ENCODE measurements at places on chromosomes 1 and 21. TPM values are rescaled to one million over a fixed set of nuclear protein-coding genes. Genes with fewer than 3 reads are reported as not detected.

GRCh38 chr1:37922767-37923550 is 23.9 kb downstream of the INPP5B start:
- H3K4me3 ChIP-seq = no peak overlapping the region
- no peak for DNase-seq
- H3K4me1 ChIP-seq = no peaks in the 10 kb centered on the region
- H3K36me3 ChIP-seq = no peaks in the 10 kb centered on the region

- no peak for DNase-seq
- H3K27ac ChIP-seq = no peak overlapping the region
- H3K36me3 ChIP-seq = no peaks in the 10 kb centered on the region
Observed at GRCh38 chr1:56072310-56072709, 507.1 kb downstream of the PLPP3 start.

DNA sequence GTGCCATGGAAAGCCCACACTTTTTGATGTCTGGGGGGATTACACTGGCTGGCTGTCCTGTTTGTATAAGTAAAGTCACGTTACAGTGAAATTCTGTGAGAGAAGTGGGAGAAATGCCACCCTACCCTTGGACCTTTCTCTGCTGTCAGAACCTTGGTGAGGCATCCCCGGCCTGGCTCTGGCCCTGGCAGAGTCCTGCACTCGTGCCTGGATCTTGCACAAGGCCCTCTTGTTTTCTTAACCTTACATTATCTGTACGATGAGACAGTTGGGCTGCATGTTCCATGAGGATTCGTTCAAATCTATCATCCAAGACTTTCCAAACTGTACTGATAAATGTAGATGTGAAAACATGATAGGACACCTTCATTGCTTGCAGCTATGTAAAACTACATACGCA is 11.4 kb downstream of the SNAP47 start:
- H3K27me3 ChIP-seq = no peaks in the 10 kb centered on the region
- no peak overlapping the region for H3K4me3 ChIP-seq
- no peak for DNase-seq
- H3K36me3 ChIP-seq = no peaks in the 10 kb centered on the region

- no peak overlapping the region for H3K4me3 ChIP-seq
- H3K36me3 ChIP-seq = no peaks in the 10 kb centered on the region
- no peak for DNase-seq
- no peak overlapping the region for H3K27ac ChIP-seq
- no peaks in the 10 kb centered on the region for H3K4me1 ChIP-seq
Observed at GRCh38 chr1:95731466-95731865, 497.5 kb downstream of the RWDD3 start.

GRCh38 chr1:225750420-225750819 is 27.2 kb upstream of the SRP9 start:
- no peaks in the 10 kb centered on the region for H3K27me3 ChIP-seq
- H3K36me3 ChIP-seq = no peaks in the 10 kb centered on the region
- no peak overlapping the region for H3K27ac ChIP-seq
- H3K4me3 ChIP-seq = no peak overlapping the region
- no peak for DNase-seq

GRCh38 chr21:34792504-34793089 is 123.8 kb downstream of the CLIC6 start:
- H3K27ac ChIP-seq = no peak overlapping the region
- no peaks in the 10 kb centered on the region for H3K27me3 ChIP-seq
- DNase-seq = no peak
- no peak overlapping the region for H3K4me3 ChIP-seq
- H3K4me1 ChIP-seq = no peaks in the 10 kb centered on the region
- no peaks in the 10 kb centered on the region for H3K36me3 ChIP-seq

- H3K27ac ChIP-seq = peak overlapping the region; percentile 23
- H3K4me3 ChIP-seq = no peak overlapping the region
- H3K36me3 ChIP-seq = no peaks in the 10 kb centered on the region
- no peak for DNase-seq
- no peaks in the 10 kb centered on the region for H3K4me1 ChIP-seq
Observed at GRCh38 chr1:150532860-150533259, 16.3 kb upstream of the ADAMTSL4 start.

GRCh38 chr1:183457449-183457848 is 14.8 kb upstream of the SMG7 start:
- H3K27ac ChIP-seq = no peak overlapping the region
- no peak for DNase-seq
- H3K4me3 ChIP-seq = no peak overlapping the region
- no peaks in the 10 kb centered on the region for H3K4me1 ChIP-seq
- H3K36me3 ChIP-seq = no peaks in the 10 kb centered on the region

DNA sequence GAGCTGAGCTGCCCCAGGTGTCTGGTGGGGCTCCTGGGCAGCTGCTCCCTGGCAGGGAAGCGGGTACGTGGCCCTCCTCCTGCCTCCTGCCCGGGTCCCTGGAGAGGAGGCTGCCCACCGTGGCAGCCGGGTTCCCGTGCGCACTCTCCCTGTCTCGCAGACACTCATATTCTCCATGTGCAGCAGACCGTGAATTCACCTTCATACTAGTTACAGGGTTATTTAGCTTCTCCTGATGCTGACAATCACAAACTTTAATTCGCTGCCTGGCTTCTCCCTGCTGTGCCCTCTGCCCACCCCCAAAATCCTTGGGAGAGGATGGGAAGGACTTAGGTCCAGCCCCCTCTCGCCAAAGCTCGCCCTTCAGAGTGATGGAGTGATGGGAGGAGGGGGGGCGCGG is 95.3 kb downstream of the CASZ1 start:
- H3K36me3 ChIP-seq = no peaks in the 10 kb centered on the region
- no peak overlapping the region for H3K4me3 ChIP-seq
- no peaks in the 10 kb centered on the region for H3K27me3 ChIP-seq
- peaks cover 25% of the 10 kb centered on the region for H3K4me1 ChIP-seq
- peak overlapping the region; percentile 91 for H3K27ac ChIP-seq

DNA sequence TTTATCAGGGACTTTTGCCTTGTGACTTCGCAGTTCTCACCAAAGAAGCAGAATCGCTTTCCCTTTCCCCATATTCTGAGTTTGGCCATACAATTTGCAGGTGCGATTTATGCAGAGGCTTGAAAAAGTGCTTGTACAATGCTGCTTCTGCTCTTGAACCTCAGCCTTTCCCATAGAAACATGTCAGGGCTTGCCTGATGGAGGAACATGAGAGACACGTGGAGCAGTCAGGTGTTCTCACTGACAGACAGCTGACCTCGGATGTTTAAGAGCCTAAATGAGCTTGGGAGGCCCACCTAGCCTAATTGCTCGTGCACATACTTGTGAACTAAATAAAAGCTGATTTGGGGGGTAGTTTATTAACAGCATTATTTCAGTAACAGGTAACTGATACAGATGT is 290.0 kb downstream of the S1PR1 start:
- no peak overlapping the region for H3K4me3 ChIP-seq
- H3K36me3 ChIP-seq = no peaks in the 10 kb centered on the region
- no peaks in the 10 kb centered on the region for H3K27me3 ChIP-seq
- DNase-seq = no peak
- no peaks in the 10 kb centered on the region for H3K4me1 ChIP-seq

GRCh38 chr1:64155278-64155677 is 48.1 kb upstream of the UBE2U start:
- no peak overlapping the region for H3K4me3 ChIP-seq
- no peak for DNase-seq
- no peak overlapping the region for H3K27ac ChIP-seq
- H3K27me3 ChIP-seq = no peaks in the 10 kb centered on the region

GRCh38 chr1:2854611-2855010 is 53.1 kb upstream of the TTC34 start:
- DNase-seq = no peak
- peaks cover 13% of the 10 kb centered on the region for H3K27me3 ChIP-seq
- H3K4me1 ChIP-seq = no peaks in the 10 kb centered on the region
- H3K36me3 ChIP-seq = no peaks in the 10 kb centered on the region
- no peak overlapping the region for H3K27ac ChIP-seq

- peaks cover 12% of the 10 kb centered on the region for H3K36me3 ChIP-seq
- peaks cover 28% of the 10 kb centered on the region for H3K4me1 ChIP-seq
- H3K27ac ChIP-seq = peak overlapping the region; percentile 94
- DNase-seq = no peak
- H3K4me3 ChIP-seq = no peak overlapping the region
Observed at GRCh38 chr1:8016210-8016894, 9.8 kb downstream of the ERRFI1 start.

DNA sequence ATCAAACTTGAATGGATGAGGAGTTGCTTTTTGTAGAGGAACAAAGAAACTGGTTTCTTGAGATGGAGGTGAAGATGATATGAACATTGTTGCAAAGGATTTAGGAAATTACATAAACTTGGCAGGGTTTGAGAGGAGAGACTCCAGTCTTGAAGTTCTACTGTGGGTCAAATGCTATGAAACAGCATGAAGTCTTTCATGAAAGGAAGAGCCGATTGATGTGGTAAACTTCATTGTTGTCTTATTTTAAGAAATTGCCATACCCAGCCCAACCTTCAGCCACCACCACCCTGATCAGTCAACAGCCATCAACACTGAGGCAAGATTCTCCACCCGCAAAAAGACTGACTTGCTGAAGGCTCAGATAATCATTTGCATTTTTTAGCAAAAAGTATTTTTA is 52.2 kb downstream of the SIPA1L2 start:
- no peaks in the 10 kb centered on the region for H3K27me3 ChIP-seq
- H3K4me3 ChIP-seq = no peak overlapping the region

GRCh38 chr1:90948301-90948700 is 73.5 kb downstream of the ZNF644 start:
- H3K27ac ChIP-seq = no peak overlapping the region
- no peaks in the 10 kb centered on the region for H3K36me3 ChIP-seq
- no peaks in the 10 kb centered on the region for H3K4me1 ChIP-seq
- H3K4me3 ChIP-seq = no peak overlapping the region
- H3K27me3 ChIP-seq = no peaks in the 10 kb centered on the region
- DNase-seq = no peak

GRCh38 chr1:25573961-25574360 is 30.6 kb downstream of the LDLRAP1 start:
- H3K4me1 ChIP-seq = peaks cover 5% of the 10 kb centered on the region
- H3K4me3 ChIP-seq = no peak overlapping the region
- DNase-seq = no peak
- no peaks in the 10 kb centered on the region for H3K36me3 ChIP-seq
- no peak overlapping the region for H3K27ac ChIP-seq

DNA sequence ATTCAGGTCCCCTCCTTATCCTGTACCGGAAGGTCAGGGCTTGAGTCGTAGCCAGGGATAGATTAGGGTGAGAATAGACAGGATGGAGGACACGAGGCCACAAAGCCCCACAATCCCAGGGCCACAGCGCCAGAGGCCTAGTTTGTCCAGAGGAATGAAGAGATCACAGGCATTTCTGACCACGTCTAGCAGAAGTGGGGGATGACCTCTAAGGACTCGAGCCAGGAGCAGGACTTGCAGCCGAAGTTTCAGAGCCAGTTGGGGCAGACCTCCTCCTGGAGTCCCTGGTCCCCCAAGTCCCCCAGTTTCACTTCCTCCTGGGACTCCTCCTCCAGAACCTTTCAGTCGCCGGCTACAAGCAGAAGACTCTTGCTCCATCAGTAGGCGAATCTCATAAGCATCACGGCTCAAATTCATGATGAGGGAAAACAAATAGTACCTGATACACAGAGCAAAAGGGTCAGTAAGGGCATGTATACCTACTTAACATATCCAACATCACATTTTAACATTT is 2.3 kb upstream of the ITGA10 start:
- H3K27me3 ChIP-seq = no peaks in the 10 kb centered on the region
- no peak overlapping the region for H3K27ac ChIP-seq
- H3K36me3 ChIP-seq = no peaks in the 10 kb centered on the region
- DNase-seq = no peak

DNA sequence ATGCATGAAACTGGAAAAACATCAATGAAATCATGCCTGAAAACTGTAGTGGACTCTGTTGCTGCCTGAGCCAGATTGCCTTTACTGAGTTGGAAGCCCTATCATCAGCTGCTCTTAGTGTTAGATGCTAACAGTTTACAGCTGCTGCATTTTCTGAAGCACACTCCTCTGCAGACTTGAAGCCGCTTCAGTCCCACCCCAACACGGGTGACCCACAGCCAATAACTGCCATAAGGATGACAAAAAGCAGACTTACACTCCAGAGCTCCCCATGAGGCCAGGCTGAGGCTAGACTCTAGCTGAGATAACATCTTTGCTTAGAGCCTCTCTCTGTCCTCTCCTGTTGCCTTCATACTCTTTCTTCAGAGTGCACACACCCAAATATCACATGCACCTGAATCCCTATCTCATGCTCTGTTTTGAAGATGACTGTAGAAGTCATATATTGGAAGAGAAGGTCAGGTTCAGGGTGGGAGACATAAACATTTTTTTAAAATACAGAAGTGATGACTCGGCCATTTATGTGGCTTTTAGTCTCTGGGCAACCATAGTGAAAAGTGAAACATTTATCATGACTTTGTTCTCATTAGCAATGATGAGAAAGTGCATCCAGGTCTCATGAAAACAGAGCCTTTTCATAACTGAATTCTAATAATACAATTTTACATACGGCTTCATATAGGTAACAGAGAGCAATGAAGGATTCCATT is 161.0 kb downstream of the KCNK2 start:
- H3K4me3 ChIP-seq = no peak overlapping the region
- no peaks in the 10 kb centered on the region for H3K36me3 ChIP-seq
- no peak overlapping the region for H3K27ac ChIP-seq
- no peak for DNase-seq

DNA sequence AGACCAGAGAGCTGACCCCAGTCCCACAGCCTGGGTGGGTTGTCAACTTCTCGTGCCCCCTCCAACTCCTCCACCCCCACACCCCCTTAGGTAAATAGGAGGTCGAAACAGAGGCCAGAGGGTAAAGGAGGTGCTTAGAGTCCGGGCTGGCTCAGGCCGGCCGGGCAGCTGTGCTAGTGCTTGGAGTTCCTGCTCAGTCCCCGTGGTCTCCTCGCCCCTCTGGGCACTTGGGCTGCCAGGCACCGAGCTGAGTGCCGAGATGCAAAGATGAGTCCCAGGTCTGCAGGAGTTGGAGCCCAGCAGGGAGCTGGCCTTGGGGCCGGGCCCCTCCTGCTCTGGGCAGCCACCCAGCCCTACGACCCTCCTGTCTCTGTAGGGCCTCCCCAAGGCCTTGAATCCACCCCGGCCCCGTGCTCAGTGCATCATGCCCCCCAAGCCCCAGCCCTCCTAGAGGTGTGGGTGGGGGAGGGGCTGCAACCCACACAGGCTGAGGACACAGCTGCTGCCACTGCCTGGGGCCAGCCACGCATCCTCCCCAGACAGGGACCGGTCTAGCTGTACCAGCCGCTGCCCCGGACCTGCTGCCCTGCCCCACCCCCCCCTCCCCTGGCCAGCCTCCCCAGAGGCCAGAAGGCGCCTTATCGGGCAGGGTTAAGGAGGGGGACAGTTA is 1.9 kb downstream of the SMIM1 start:
- H3K4me3 ChIP-seq = no peak overlapping the region
- H3K4me1 ChIP-seq = peaks cover 3% of the 10 kb centered on the region
- no peaks in the 10 kb centered on the region for H3K36me3 ChIP-seq
- H3K27ac ChIP-seq = no peak overlapping the region
- no peaks in the 10 kb centered on the region for H3K27me3 ChIP-seq

IQGAP3 gene
- total RNA-seq = 3.0 TPM

KIF2C gene
- total RNA-seq = 3.5 TPM

ANGPTL7 gene
- total RNA-seq = 0.80 TPM

OR2T35 gene
- not detected for total RNA-seq

LCE1A gene
- 3.4 TPM for total RNA-seq

TCHH gene
- total RNA-seq = not detected

GMEB1 gene
- total RNA-seq = 7.9 TPM

SELL gene
- 4.8 TPM for total RNA-seq

SPRR3 gene
- not detected for total RNA-seq

CFHR5 gene
- not detected for total RNA-seq

PLA2G2A gene
- 106 TPM for total RNA-seq

All from prostate gland (tissue), 2 donors.